Adipocyte (in vitro differentiated cells): ENCODE measurements at places on chromosomes 7 and 10.

DNA sequence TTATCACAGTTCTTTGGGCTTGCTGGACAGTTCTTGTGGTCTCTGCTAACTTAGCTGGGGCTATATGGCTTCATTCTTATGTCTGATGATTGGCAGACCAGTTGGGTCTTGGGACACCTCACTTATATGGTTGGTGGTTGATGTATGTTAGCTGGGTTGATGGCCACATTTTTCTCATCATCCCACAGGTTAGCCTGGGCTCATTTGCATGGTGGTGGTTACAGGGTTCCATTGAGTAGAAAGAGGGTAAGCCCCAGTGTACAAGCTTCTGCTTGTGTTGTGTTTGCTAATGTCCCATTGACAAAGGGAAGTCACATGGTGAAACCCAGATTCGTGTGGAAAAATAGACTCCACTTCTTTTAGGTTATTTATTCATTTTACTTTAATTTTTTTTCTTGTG, 40.6 kb downstream of the TMEM60 start:
- no peak for DNase-seq

GRCh38 chr10:56349611-56350010, 11.4 kb downstream of the ZWINT start:
- DNase-seq: no peak

DNA sequence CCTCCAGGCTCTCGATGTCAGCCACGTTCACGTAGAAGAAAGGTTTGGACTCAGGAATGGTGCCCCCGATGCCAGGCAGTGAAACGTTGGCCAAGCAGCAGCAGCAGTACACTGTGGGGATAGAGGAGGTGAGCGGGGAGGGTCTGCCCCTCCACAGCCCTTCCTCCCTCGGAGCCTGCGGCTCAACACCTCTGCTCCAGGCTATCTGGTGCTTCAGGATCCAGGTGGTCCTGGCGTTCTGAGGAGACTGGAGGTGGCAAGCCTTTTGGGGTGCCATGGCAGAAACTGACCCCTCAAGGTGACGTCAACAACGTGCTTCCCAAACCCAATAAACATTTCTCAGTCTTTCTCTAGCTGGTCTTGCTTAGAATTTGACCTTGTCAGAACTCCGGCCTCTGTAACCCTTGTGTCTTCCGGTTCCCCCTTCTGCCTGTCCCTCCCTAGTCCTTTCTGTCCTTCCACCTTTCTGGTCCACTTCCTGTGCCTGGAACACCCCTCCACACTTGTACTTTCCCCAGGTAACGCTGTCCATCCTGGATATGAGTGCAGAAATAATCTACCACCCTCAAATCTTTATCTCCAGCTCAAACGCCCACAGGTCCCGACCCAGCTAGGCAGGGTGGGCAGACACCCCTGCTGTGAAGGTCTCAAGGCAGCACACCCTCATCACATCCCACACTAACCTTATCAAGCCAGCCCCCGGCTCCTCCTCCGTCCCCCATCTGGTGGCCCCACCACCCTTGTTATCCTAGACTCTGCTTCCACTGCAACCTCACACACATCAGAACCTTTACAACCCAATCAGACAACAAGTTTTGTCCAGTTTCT, 36.5 kb downstream of the DENND11 start:
- DNase-seq: no peak

DNA sequence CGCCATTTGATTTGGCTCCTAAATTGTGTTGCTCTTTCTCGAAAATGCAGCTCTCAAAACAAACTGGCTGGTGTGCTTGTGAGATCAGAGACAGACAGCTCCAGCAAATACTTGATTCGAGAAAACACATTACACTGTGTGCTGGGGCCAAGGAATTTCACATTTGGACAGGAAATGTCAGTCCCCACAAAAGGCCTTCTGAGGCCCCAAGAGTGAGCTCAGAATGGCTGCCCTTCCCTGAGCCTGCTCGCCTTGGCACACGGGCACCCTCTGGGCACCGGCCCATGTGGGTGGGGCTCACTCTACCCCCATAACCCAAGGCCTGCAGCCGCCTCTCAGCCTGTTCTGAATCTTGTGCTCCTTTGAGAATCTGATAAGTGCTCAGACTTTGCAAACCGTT, 13.9 kb upstream of the HSPA12A start:
- no peak for DNase-seq

GRCh38 chr10:50394832-50395231, 143.5 kb upstream of the ASAH2 start:
- DNase-seq: no peak

DNA sequence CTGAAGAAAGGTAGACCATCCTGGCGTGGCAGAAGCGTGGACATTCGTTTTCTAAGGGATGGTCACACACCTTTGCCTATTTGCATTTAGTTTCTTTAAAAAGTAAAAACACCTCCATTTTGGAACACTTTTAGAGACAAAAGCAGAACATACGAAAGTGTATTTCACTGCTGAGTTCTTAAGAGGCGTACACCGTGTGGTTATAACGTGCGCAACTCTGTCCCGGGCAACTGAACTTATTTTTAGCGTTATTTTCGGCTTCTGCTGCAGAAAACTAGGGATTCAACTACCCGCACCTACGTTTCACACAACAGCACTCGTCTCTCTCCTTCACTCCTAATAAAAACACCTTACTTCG, 557 bp upstream of the LSM8 start:
- DNase-seq: no peak

- DNase-seq: no peak
These were observed 10.3 kb upstream of the ZC3HAV1L start for GRCh38 chr7:139046143-139046542.

GRCh38 chr10:11527691-11528255, 83.7 kb downstream of the USP6NL start:
- DNase-seq: no peak

DNA sequence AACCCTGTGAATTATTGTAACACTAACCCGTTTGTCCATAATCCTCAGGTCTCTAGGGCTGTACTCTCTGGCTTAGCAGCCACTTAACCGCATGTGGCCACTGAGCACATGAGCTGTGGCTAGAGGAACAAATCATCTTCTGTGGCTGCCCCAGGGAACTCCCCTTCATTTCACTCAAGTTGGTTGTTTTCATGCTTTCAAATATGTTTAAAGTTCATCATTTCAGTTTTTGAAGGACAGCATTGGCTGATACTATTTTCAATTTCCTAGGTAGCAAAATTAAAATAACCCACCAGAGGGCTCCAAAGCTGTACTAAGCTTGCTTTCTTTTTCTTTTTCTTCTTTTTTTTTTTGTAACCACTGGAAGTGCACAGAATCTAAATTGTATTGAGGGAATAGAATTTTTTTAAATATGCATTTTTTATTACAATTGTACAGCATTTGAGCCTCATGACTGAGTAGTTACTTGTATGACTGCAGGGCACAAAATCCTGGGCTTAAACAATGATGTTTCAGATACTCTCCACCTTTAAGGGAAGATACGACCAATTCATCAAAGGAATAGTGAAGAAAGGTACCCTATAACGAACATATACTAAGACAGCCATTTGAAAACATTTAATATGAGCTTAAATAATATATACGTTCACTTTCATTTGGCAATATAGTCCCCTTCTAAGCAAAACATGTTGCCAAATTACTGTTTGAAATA, 38.6 kb downstream of the MRC1 start:
- peak; percentile 78 for DNase-seq

DNA sequence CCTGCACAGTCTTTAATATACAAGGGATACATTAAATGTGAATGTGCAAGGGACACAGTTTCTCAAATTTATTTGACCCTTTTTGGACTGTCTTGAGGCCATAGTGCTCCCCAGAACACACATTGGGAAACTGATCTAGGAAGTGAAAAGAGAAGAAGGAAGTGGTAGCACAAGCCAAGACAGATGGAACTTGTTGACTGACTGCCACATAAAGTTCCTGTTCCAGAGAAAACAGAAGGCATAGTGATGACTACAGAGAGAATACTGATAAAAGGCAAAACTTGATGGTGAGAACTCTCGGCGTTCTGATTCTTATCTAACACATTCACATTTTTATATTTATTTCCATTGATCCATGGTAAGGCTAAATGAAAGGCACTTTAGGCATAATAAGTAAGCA, 1216.4 kb downstream of the CNTNAP2 start:
- no peak for DNase-seq

GRCh38 chr10:100303724-100304319, 17.3 kb upstream of the BLOC1S2 start:
- DNase-seq: peak; percentile 70

- DNase-seq: no peak
These were observed 7.7 kb downstream of the VAX1 start for GRCh38 chr10:117130346-117130745.

DNA sequence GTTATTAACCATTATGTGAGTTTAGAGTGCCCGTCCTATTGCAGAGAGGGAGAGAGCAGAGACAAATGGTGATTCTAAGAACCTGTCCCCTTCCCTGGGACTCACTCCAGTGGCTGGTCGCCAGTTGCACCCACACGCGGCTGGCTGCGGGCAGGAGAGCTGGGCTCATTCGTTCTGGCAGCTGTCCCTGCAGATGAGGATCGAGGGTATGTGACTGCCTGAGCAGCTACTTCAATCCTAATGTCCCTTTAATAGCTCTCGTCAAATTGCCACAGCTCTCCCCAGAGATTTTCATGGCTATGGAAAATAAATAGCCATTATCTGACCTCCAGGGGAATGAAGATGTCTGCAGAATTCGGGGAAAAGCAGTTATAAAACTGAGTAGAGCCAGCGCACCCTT, 41.6 kb downstream of the RBM28 start:
- DNase-seq: no peak

GRCh38 chr10:52257692-52258075, 56.4 kb upstream of the DKK1 start:
- DNase-seq: no peak

DNA sequence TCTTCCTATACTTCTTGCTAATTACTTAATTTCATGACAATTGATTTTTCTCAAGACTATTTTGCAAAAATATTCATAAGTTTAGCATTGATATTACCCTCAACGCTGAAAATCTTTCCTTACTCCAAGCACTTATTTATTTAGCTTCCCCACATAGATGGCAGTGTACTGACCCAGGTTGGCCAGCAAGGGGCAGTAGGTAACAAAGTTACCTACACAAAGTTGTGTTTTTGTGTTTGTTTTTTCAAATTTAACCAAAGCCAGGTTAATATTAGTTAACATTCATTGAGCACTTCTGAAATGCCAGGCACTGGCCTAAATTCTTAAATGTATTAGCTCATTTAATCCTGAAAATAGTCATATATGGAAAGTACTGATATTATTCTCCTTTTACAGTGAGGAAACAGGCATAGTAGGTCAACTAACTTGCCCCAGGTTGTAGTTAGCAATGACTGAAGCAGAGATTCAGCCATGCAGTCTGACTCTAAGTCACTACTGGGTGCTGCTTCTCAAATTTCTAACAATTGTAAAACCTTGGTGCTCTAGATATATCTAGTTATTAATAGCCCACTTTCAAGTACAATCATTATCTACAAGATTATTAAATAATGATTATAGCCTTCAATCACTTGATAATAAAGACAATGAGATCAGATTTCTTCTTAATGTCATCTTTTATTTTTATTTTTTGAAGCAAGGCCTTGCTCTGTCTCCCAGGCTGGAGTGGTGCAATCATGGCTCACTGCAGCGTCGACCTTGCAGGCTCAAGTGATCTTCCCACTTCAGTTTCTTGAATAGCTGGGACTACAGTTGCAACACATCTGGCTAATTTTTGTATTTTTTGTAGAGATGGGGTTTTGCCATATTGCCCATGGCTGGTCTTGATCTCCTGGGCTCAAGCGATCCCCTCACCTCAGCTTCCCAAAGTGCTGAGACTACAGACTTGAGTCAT, 5.8 kb upstream of the GGCT start:
- DNase-seq: peak; percentile 65

GRCh38 chr10:52940921-52941320, 168.3 kb upstream of the MBL2 start:
- no peak for DNase-seq

DNA sequence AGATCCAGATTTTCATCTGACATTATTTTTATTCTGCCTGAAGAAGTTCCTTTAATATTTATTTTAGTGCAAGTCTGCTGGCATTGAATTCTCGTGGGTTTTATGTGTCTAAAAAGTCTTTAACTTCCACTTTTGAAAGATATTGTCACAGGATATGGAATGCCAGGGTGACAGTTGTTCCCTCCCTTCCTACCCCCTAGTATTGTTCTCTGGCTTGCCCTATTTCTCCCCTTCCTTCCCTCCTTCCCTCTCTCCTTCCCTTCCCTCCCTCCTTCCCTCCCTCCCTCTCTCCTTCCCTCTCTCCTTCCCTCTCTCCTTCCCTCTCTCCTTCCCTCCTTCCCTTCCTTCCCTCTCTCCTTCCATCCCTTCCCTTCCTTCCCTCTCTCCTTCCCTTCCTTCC, 14.9 kb downstream of the OLAH start:
- DNase-seq: no peak

- DNase-seq: no peak
These were observed 748 bp upstream of the SH3PXD2A start for GRCh38 chr10:103855852-103856796.

- DNase-seq: peak; percentile 47
These were observed 55.1 kb upstream of the GLCCI1 start for GRCh38 chr7:7913504-7913903.

DNA sequence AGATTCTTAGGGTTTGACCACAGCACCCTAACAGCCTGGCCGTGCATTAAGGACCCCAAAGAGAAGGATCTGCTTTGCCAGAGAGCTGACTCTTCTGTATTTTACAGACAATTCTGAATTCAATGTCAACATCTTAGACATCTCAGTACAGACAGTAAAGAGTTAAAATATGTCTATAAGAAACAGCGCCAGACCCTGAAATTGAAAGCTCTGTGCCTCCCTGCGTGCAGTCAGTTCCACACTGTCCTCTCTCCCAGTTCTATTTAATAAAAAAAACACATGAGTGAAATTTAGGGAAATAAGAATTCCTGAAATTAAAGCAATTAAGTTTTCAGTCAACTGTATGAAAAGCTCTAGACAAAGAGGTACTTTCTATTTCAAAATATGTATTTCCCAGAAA, 45.1 kb downstream of the MET start:
- DNase-seq: peak; percentile 56

DNA sequence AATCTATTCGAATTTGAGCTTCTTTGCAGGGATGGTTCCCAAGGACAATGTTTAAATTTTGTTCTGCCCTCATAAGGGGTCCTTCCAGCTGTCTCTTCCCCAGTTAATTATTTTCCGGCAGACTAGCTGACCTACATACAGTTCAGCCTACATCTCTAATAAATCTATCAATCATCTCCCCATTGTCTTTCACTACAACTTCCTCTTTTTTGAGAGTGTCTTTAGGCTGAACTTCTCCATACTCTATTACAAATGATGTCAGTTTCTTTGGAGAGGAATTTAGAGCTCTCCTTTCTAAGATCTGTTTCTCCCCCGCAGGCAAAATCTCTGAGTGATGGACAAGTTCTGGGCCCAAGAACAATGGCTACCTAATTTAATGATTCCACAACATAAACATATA, 122.2 kb downstream of the PCLO start:
- no peak for DNase-seq

DNA sequence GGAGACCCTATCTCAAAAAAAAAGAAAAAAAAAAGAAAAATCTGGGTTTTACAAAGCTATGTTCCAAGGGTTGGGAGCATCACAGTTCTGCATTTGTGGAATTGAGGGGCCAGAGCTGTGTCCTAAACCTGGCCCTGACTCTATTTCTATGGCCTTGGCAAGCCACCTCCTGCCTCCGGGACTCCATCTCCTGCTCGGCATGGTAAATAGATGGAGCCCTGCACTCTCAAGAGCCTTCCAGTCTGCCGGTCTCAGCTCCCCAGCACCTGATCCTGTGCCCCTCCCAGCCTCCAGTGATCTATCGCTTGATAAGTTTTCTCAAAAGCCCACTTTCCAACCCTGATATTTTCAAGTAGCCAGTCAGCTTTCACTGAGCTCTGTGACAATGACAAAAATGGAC, 43.0 kb downstream of the KCNH2 start:
- DNase-seq: no peak

- DNase-seq: no peak
These were observed 402.3 kb upstream of the PCDH15 start for GRCh38 chr10:55203319-55203718.
